Stimulated activated effector memory CD8-positive, alpha-beta T cell treated with anti-CD3 and anti-CD28 coated beads, Interleukin-12 subunit alpha, Interleukin-12 subunit beta, amount 100 ng/mL, for 72 hours (primary cell): ENCODE measurements at places on chromosomes 5 and 9.
A peak's percentile ranks its signal among the peaks of the same experiment; 100 is the strongest.

GRCh38 chr5:88736494-88736893 lies 146.5 kb downstream of the MEF2C start:
- no peak for DNase-seq

DNA sequence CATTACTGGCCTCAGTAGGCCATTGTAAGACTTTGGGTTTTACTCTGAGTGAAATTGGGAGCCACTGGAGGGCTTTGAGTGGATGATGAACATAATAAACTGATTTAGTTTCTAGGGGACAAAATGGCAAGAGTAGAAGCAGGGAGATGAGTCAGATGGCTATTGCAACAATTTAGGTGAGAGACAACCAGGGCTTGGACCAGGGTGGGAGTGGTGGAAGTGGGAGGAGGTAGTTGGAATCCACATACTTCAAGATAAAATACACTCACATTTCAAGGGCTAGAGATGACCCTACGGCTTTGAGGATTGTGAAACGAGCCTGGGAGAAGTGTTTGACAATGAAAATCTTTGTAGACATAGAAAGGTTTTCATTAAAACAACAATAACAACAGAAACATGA lies 136.3 kb downstream of the ACTBL2 start:
- no peak for DNase-seq

DNA sequence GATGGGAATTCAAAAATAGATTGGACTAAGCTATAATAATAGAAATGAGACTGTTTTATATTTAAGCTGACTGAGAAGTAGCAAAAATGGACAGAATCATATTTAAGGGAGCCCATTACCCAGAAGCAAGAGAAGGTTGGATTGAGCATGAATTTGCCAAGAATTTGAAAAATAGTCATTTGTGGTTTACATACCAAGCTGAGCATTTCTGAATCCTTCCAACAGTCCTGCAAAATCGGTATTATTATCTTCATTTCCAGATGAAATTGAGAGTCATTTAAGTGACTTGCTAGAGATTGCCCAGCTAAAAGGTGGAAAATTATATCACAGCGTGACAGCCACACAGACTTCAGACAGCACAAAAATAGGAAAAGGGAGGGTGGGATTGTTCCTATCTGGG lies 48.4 kb downstream of the TNFSF15 start:
- no peak for DNase-seq

- DNase-seq: no peak
Observed at GRCh38 chr5:135186662-135187522, 152.9 kb upstream of the PITX1 start.

GRCh38 chr9:87684627-87685219 lies 41.2 kb upstream of the CTSL start:
- peak; percentile 43 for DNase-seq

GRCh38 chr9:114107286-114108001 lies 8.4 kb upstream of the KIF12 start:
- no peak for DNase-seq

DNA sequence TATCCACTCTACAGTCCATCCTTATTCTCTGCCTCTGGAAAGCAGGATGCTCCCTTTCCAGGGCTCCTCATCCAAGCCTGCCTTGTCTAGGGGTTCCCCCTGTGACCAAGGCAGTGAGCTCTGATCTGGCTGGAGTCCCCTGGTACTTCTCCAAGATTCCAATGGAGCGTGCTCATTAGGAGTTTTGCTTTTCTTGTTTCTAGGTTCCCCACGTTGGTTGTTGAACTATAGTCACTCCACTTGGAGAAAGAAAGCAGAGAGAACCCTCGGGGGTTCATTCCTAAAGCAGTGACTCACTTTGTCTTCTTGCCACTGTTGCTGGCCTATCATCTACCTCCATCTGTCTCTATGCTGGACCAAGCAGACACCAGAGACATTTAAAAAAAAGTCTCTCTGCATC lies 192.6 kb downstream of the TLE4 start:
- no peak for DNase-seq

- no peak for DNase-seq
Observed at GRCh38 chr9:107878462-107878861, 388.9 kb upstream of the KLF4 start.

GRCh38 chr5:160493806-160494338 lies 72.2 kb downstream of the PTTG1 start:
- DNase-seq: no peak

GRCh38 chr9:94181408-94182181 lies 77.5 kb upstream of the ZNF169 start:
- DNase-seq: no peak

GRCh38 chr5:98517560-98518366 lies 255.7 kb upstream of the RGMB start:
- no peak for DNase-seq

DNA sequence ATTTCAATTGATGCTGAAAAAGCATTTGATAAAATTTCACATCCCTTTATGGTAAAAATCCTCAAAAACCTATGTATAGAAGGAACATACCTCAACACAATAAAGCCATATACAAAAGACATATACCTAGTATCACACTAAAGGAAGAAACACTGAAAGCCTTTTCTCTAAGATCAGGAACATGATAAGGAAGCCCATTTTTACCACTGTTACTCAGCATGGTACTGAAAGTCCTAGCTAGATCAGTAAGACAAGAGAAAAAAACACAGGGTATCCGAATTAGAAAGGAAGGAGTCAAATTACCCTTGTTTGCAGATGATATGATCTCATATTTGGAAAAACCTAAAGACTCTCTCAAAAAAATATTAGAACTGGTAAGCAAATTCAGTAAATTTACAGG lies 350.2 kb upstream of the PDE4D start:
- no peak for DNase-seq

- DNase-seq: peak; percentile 23
Observed at GRCh38 chr9:113913426-113914195, 37.5 kb downstream of the ZNF618 start.

DNA sequence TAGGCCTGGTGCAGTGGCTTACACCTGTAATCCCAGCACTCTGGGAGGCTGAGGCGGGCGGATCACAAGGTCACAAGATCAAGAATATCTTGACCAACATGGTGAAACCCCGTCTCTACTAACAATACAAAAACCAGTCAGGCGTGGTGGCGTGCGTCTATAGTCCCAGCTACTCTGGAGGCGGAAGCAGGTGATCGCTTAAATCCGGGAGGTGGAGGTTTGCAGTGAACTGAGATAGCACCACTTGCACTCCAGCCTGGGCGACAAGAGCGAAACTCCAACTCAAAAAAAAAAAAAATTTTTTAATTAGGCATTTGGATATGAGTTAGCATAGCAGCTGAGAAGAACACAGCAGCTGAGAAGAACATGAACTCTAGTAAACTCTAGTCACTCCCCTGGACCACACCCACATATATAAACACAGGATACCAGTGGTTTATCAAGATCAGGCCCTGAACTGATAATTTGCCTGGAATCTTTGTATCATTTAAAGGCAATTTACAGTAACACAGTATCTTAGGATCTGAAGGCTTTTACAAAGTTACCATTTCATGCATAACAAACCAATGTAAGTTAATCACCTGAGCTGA lies 4.6 kb upstream of the UGCG start:
- no peak for DNase-seq

DNA sequence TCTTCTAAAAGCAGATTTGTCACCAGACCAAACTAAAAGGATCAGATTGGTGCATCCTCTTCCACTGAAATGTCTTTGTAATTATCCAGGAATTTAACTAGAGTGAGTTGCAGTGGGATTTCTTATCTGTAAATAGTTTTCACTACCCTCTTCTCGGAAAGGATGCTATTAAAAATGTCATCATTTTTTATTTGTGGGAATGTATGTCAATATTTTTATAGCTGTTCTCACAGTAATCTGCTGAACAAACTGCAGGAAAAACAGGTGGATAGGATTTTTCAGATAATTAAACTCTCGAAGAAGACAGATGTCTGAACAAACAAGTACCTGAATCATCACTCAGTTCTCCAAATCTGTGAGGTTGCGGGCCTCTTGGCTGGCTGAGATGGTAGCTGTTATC lies 62.7 kb downstream of the RAB14 start:
- no peak for DNase-seq

DNA sequence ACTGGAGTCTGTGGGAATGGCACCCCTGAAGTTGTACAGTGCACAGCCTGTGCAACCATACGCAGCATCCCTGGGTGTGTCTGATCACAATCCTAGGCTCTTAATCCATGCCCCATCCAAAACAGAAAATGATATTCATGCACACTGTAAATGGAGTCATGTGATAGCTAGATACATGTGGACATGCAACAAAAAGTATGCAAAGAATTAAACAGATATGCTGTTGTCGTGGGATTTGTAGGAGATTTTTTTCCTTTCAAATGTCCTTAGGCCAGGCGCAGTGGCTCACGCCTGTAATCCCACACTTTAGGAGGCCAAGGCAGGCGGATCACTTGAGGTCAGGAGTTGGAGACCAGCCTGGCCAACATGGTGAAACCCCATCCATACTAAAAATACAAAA lies 36.1 kb downstream of the PRRX2 start:
- DNase-seq: no peak

- no peak for DNase-seq
Observed at GRCh38 chr5:172481011-172481800, 26.9 kb upstream of the SH3PXD2B start.

DNA sequence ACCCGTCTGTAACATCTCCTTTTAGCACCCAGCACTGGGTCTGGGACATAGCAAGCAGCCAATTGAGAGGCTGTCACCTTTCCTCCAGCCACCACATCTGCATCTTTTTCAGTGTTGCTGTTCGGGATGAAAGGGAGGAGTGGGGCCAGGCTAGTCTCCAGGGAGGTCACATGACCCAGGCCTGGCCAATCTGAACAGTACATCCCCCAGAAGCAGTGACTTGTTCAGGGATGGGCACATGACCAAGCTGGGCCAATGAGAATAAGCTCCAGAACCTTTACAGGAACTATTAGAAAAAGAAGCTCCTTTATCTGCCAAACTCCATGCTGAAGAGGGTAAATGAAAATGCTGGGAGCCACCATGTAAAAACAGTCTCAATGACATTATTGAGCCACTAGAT lies 359.0 kb downstream of the SLIT3 start:
- no peak for DNase-seq

DNA sequence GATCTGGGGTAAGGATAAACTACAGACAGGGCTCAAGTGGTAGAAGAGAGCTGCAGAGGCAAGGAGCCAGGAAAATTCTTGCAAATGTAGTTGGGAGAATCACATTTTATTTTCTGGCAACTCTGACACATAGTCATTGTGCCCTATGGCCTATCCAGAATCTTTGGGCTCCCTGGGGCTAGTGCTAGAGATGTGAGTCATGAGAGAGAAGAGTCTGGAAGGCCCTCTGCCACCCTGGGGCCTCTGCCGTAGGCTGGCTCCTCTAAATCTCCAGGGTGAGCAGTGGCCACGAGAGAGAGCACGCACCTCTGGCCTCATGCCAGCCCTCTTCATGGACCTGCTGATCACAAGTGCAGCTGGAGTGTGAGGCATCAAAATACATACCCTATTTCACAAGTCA lies 74.3 kb upstream of the SSBP2 start:
- no peak for DNase-seq

DNA sequence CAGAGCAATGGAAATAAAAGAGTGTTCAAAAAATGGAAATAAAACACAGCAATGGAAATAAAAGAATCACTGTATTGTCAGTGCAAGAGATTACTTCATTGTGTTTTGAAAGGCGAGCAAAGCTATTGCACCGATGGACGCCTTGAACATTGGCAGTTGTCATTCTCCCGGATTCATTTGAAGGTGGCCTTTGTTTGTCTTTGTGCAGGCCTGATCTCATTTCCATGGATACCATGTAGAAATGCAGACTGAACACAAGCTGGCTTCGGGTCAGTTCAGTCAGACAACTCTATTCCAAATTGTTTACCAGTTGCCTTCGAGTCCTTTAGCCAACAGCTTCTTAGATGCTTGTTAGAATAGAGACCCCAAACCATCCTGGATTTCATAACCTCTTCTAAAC lies 8.3 kb downstream of the ITGA2 start:
- no peak for DNase-seq

- DNase-seq: no peak
Observed at GRCh38 chr5:119527351-119527750, 75.1 kb downstream of the HSD17B4 start.

DNA sequence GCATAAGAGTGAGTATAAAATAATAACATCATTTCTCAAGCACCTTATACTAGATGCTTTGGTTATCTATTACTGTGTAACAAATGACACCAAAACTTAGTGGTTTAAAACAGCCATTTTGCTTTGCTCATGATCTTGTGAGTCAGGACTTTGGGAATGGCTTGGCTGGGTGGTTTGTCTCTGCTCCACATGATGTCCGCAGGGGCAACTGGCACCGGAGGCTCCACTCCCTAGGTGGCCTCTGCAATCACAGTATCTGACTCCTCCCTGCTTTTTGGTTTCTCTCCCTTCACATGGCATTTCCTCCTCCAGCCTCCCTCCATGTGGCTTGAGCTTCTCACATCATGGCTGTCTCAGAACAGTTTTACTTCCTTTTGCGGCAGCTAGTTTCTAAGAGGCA lies 259.5 kb downstream of the GAS1 start:
- DNase-seq: no peak

DNA sequence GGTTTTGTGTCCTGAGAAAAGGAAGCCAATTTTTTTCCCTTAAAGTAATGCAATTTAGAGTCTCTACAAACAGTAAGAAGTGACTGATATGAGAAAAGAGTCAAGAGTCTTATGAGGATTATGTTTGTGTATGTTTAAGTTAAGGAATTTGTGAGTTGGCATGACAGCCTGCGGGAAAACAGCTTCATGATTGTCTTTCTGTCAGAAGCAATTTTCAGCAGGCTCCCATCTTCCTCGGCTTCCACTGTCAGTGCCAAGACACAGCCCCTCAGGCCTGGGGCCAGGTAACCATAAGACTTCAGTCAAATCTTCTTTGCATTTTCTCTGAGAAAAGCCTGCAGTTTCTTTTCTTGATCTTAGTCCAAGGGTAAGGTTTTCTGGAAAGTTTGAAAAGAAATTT lies 17.0 kb upstream of the SELENOP start:
- no peak for DNase-seq

- no peak for DNase-seq
Observed at GRCh38 chr5:4098226-4098625, 502.6 kb downstream of the IRX1 start.

- no peak for DNase-seq
Observed at GRCh38 chr9:21443849-21444625, 3.8 kb downstream of the IFNA1 start.

- DNase-seq: no peak
Observed at GRCh38 chr5:140548300-140548688, 832 bp downstream of the EIF4EBP3 start.

DNA sequence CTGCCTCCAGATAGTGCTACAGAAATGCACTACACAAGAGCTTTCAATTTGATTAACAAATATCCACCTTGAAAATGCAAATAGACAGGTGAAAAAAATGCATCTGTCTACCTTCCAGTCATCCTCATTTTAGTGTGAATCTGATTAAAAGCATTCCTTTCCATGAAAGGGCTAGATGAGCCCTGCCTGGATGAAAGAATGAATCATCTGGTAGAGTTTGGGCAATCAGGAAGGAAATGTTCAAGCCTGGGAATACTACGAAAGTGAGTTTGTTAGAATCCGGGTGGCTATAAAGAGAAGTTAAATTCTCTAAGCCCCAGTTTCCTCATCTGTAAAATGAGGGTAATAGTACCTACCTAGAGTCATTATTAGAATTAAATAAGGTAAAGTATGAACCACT lies 142.6 kb downstream of the FAM114A2 start:
- no peak for DNase-seq

GRCh38 chr5:60886158-60886557 lies 42.1 kb upstream of the ELOVL7 start:
- no peak for DNase-seq

GRCh38 chr9:27110181-27110580 lies 1.2 kb downstream of the TEK start:
- no peak for DNase-seq
